H54 (cell line): ENCODE measurements at places on chromosomes 7 and 10.

GRCh38 chr10:30722956-30723620 lies 93.5 kb upstream of the LYZL2 start:
- no peak for DNase-seq

DNA sequence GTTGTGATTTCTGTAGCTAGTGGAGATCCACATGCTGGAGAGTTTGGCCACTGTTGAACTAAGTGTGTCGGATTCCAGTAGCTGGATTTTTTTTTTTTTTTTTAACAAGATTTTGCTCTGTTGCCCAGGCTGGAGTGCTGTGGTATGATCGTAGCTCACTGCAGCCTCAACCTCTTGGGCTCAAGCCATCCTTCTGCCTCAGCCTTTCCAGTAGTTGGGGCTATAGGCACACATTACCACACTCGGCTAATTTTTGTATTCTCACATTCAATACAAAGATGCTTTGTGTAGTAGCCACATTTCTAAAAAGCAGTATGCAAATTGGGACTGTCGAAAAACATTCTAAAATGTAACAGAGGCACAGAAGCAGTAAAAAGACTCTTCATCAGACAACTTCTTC lies 63.5 kb downstream of the RABGEF1 start:
- no peak for DNase-seq

- DNase-seq, result no peak
Measured at GRCh38 chr7:80681272-80681885, 42.9 kb downstream of the CD36 start.

DNA sequence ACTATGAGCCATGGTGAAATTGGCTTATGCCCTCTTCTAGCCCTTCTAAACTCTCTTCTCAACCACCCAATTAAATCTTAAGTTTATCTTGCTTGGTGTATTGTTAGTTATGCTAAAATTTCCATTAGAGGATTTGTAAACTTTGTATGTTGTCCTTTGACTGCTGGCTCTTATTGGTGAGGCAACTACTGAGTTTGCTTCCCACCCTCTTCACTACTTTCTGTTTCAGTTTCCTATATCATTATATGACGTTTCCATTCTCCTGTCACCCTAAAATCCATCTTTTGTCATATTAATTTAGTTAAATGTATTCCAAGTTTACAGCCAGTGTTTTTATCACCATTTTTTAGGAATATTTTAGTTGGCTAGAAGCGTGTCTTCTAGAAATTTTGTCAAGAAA lies 80.9 kb upstream of the VWC2 start:
- DNase-seq, result no peak

GRCh38 chr10:52801947-52802346 lies 29.4 kb upstream of the MBL2 start:
- DNase-seq, result no peak

- DNase-seq, result no peak
Measured at GRCh38 chr10:33126742-33127141, 168.7 kb upstream of the ITGB1 start.

DNA sequence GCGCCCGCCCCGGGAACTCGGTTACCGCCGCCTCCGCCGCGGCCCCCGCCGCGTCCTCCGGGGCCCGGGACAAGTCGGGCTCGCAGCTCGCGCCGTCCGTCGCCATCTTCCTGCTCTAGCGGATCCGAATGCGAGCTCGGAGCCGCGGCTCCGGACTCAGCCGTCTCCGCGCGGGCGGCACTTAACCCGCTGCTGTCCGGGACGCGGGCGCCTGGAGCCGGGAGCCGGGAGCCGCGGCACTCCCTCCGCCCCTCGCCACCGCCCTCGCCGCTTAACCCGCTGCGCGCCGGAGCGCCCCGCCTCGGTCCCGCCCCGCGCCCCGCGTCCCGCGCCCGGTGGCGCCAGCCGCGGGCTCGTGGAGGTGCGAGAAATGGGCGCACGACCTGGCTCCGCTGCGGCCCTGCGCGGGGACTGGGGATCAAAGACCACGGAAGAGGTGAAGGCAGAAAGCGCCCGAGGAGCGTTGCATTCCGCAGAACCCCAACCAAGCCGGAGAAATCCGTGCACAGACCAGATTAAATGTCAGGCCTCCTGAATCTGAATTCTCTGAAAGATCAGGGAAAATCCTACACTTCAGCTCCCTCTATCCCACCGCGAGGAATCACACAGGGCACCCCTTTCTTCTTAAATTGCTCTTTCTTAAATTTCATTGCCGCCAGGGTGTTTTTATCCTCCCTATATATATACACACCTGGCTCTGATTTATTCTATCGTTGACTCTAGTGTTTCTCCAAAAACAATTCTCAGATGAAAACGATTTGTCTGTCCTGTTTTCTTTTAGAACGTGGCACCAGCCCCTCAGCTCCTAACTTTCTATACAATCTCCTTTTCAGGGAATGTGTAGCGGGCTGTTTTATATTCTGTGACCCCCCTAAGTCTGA lies at the start of gene CTTNBP2:
TSS of gene CTTNBP2 (minus strand) at position 132 of the 881 bp plus-strand sequence. CDS start at position 106, 26 bp downstream.
- no peak for DNase-seq

GRCh38 chr7:129889133-129889844 lies 63.5 kb downstream of the UBE2H start:
- no peak for DNase-seq

DNA sequence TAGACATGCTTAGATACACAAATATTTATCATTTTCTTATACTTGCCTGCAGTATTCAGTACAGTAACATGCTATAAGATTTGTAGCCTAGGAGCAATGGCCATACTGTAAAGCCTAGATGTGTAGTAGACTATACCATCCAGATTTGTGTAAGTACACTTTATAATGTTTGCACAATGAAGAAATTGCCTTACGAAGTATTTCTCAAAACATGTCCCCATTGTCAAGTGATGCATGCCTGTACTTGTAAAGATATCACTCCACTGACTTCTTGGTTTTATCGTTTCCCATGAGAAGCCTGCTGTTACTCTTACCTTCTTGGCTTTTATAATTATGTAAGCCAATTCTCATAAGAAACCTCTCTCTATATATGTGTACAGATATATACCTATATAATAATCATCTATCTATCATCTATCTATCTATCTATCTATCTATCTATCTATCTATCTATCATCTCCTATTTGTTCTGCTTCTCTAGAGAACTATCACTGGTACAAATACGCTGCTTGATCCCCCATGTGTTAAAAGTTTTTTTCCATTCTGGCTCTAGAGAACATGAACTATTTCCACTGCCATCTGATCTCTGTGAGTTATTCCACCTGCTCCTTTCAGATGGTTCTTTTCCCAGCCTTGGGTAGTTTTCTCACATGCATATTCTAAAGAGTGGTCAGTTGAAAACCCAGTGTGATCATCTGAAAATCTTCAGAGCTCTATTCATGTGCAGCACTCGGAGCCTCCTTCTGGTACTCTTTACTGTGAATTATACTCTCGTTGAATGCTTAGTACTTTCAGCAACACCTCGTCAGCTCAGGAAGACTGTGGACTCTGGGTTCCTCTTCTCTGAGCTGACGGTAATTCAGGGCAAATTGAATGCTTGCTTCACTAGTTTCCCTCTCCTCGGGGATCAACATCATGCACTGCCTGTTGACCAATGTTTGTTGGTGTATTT lies 14.5 kb upstream of the VCL start:
- no peak for DNase-seq

- no peak for DNase-seq
Measured at GRCh38 chr10:5595994-5596471, 70.4 kb downstream of the ASB13 start.

DNA sequence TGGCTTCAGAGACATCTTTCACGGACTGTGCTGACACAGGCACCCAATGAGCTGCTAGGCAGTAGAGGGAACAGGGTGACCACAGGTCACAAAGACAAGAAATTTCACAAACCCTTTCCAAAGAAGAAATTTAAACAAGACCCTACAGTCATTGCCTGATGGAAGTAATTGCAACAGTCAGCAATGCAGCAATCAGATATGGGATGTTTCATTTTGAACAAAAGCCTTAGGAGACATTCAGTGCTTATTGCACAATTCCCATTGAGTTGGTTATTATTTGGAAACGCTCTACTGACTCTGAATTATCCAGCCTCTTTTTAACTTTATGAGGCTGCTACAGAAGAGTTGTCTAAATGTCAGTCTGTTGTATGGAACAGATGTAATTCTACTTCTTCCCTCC lies 85.5 kb downstream of the ETV1 start:
- DNase-seq, result no peak

- no peak for DNase-seq
Measured at GRCh38 chr7:101673951-101674350, 44.9 kb upstream of the MYL10 start.

DNA sequence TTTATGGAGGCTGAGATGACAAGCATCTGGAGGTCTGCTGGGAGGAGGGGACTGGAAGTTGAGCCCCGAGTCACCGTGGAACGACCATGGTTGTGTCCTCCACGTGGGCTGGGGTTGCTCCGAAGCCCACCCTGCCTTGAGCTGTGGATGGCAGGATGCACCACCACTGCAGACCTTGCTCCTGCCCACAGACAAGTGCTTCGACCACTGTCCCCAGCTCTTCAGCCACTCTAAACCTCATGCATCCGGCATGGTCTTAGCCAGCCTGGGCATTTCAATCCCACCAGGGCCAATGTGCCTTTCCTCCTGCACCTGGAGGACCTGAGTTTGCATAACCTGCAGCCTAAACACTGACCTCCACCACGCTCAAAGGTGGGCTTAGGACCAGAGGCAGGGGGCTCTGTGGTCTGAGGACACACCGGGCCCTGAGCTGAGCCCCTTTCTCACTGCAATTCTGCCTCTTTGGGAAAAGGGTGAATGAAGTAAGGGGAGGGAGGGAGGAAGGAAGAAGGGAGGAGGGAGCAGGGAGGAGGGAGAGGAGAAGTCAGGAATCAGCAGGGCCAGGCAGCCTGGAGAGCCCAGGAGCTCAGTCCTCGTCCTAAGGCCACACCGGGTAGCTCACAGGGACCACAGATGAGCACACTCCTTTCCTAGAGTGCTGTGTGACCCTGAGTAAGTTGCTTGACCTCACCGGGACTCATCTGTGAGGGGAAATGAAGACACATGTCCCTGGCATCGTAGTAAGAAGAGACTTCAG lies 44.8 kb upstream of the DNAAF5 start:
- DNase-seq, result no peak

- DNase-seq, result no peak
Measured at GRCh38 chr10:436013-436697, 253.3 kb downstream of the DIP2C start.

GRCh38 chr7:95736635-95737034 lies 35.7 kb upstream of the DYNC1I1 start:
- no peak for DNase-seq

DNA sequence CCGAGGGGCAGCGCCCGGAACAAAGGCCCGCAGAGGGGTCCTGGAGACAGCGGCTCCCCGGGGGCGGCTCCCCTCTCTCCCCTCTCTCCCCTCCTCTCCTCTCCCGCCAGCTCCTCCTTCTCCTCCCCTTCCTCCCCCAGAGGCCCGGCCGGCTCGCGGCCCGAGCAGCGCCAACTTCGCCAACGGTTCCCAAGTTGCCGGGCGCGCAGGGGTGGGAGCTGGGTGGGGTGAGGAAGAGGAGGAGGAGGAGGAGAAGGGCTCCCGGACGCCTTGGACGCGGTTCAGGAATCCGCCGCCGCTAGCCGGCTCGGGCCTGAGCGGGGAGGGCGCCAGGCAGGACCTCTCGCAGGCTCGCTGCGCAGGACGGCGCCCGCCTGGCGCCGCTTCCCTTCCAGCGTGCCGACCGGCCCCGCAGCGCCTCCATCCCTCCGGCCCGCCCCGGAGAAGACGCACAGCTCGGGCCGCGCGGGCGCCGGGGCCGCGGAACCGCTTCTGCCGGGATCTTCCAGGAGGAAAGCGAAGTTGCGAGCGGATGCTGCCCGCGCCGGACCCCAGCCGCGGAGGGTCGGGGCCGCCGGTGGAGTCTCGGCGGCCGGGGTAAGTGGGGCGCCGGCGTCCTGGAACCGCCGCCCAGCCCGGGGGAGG lies at the start of gene CHST3:
TSS of gene CHST3 (plus strand) at position 298 of the 645 bp plus-strand sequence. CDS start 41,448 bp downstream, outside the sequence.
- peak; percentile 50 for DNase-seq

DNA sequence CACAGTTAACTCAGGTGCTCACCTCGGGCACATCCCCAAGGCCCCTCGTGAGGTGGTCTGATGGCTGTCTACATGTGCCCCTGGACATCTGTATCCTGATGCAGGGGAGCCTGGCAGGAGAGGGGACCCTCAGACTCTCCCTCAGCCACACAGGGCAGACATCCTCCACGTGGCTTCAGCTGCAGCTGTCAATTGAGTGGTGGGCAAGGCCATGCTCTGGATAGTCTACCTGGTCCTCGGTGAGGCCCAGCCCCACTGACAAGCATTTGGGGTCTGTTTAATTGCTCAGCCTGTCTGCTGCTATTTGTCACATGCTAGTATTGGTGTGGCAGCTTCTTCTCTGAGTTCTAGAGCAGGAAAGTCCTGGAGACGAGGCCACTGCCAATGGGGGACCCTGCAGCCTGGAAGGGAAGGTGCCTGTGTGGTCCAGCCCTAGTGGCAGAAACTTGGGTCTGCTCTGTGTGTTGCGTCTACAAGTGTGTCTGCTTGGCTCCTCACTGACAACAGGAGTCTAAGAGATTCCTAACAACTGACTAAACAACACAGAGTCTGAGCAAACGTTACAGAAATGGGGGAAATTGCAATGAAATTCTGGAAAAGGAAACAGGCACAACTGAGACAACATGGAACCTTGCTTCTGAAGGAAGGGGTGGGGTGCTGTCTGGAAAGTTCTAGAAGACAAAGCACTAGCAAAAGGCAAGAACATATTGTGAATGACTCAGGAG lies 59.3 kb upstream of the IGFBP3 start:
- no peak for DNase-seq

- DNase-seq, result peak; percentile 42
Measured at GRCh38 chr10:14476641-14477407, 146.1 kb upstream of the FRMD4A start.

- DNase-seq, result no peak
Measured at GRCh38 chr7:88062238-88062637, 128.2 kb downstream of the ADAM22 start.

DNA sequence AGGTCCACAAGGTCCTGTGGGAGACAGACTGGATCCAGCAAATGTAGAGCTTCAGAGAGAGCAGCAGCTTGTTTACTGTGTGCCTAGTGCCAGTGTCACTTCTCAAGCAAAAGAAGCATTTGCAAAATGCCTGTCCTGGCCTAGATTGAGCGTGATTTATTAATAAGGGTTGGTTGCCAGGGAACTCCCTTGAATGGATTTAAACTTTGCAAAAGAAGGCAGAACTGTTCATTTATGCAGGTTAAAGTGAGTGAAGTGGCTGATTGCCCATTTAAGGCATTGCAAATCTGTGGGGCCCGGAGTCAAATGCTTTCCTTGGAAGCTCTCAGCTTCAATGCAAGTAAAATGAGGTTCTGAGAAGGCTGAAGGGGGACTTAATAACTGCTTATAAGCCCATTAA lies 71.3 kb downstream of the CDHR3 start:
- DNase-seq, result no peak

- no peak for DNase-seq
Measured at GRCh38 chr10:118585794-118586193, 9.7 kb downstream of the PRLHR start.

GRCh38 chr10:1540144-1540543 lies 197.2 kb downstream of the ADARB2 start:
- DNase-seq, result no peak

- DNase-seq, result no peak
Measured at GRCh38 chr7:103710247-103710646, 264.2 kb upstream of the SLC26A5 start.
